ENCODE measurements at places on chromosomes 2 and 18. TPM values are rescaled to one million over a fixed set of nuclear protein-coding genes. Genes with fewer than 3 reads are reported as not detected.
A peak's percentile ranks its signal among the peaks of the same experiment; 100 is the strongest.

GPR35 gene
- total RNA-seq = 6.5 TPM

LYPD6B gene
- 140 TPM for total RNA-seq

ABHD1 gene
- 0.34 TPM for total RNA-seq

SUPT7L gene
- total RNA-seq = 48.1 TPM

FSHR gene
- total RNA-seq = 0.74 TPM

IL18RAP gene
- not detected for total RNA-seq

ALPP gene
- not detected for total RNA-seq

MYCN gene
- 17.6 TPM for total RNA-seq

CTAGE1 gene
- total RNA-seq = not detected

GYPC gene
- 29.5 TPM for total RNA-seq

FSIP2 gene
- total RNA-seq = 19.4 TPM

SNORC gene
- total RNA-seq = 1.8 TPM

CDH20 gene
- total RNA-seq = 0.65 TPM

GFPT1 gene
- 50.9 TPM for total RNA-seq

DNA sequence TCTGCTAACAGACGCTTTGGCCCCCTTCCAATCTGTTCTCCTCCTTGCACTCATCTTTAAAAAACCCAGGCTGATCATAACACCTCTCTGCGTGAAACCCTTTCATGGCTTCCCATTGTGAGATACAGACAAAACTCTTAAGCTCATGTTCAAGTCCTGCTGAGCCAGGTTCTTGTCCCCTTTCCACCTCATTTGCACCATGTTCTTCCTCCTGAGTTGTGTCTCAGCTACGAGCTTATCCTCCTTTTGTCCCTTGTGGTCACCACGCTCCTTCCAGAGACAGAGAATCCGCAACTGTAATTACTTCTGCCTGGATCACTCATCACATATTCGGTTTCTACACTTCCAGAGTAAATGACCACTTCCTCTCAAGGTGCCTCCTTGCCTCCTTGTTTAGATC is 238.8 kb downstream of the ACTR3 start:
- no peaks in the 10 kb centered on the region for H3K4me1 ChIP-seq
- H3K27me3 ChIP-seq = no peaks in the 10 kb centered on the region
- DNase-seq = no peak
- no peak overlapping the region for H3K4me3 ChIP-seq
- H3K27ac ChIP-seq = no peak overlapping the region

DNA sequence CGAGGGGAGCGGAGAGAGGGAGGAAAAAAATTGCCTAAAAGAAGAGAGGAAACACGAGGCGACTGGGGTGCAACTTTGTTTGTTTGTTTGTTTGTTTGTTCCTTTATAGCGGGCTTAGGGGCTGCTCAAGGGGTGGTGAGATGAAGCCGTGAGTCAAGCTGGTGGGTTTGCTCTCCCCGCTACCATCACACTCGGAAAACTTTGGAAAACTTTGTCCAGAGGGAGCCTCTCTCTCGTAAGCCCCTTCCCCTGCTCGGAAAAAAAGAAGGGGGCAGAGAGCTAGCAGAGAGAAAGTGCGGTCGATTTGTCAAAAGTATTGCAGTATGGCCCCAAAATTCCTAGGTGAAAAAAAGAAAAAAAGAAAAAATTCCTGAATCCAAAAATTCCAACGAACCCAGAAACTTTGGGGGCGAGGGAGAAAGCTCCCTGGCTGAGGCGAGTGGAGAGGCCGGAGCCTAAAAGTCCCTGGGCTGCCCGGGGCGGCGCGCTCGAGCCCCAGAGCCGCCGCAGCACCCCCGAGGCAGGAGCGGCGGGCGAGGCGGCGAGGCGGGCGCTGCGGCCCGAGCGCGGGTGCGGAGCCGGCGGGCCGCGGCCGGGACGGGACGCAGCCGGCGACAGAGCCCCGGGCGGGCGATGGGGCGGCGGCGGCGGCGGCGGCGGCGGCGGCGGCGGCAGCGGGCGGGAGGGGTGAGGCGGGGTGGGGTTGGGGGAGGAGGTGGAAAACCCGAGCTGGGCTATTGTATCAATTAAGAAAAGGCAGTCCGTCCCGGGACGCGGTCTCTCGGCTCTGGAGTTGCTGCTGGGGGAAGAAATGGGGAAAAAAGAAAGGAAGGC is 558 bp upstream of the CYP26B1 start:
- no peak for DNase-seq
- H3K36me3 ChIP-seq = no peaks in the 10 kb centered on the region
- peaks cover 33% of the 10 kb centered on the region for H3K4me1 ChIP-seq
- H3K27ac ChIP-seq = peak overlapping the region; percentile 85

- no peaks in the 10 kb centered on the region for H3K27me3 ChIP-seq
- no peak for DNase-seq
- no peaks in the 10 kb centered on the region for H3K36me3 ChIP-seq
- no peak overlapping the region for H3K27ac ChIP-seq
Measured at GRCh38 chr2:38791744-38792143, 13.7 kb downstream of the GEMIN6 start.

- no peaks in the 10 kb centered on the region for H3K27me3 ChIP-seq
- H3K4me1 ChIP-seq = peaks cover 13% of the 10 kb centered on the region
Measured at GRCh38 chr18:33697498-33697897, 119.5 kb downstream of the ASXL3 start.

- no peaks in the 10 kb centered on the region for H3K4me1 ChIP-seq
- DNase-seq = no peak
- H3K36me3 ChIP-seq = peaks cover 3% of the 10 kb centered on the region
- H3K27ac ChIP-seq = no peak overlapping the region
- no peaks in the 10 kb centered on the region for H3K27me3 ChIP-seq
Measured at GRCh38 chr2:19158211-19158610, 200.2 kb downstream of the OSR1 start.

GRCh38 chr18:65788373-65788772 is 37.6 kb downstream of the CDH7 start:
- H3K27me3 ChIP-seq = no peaks in the 10 kb centered on the region
- no peak overlapping the region for H3K4me3 ChIP-seq

- no peaks in the 10 kb centered on the region for H3K27me3 ChIP-seq
- H3K36me3 ChIP-seq = peaks cover 2% of the 10 kb centered on the region
- H3K4me3 ChIP-seq = no peak overlapping the region
- no peak overlapping the region for H3K27ac ChIP-seq
- peaks cover 38% of the 10 kb centered on the region for H3K4me1 ChIP-seq
Measured at GRCh38 chr18:2981212-2981728, 31.7 kb downstream of the LPIN2 start.

DNA sequence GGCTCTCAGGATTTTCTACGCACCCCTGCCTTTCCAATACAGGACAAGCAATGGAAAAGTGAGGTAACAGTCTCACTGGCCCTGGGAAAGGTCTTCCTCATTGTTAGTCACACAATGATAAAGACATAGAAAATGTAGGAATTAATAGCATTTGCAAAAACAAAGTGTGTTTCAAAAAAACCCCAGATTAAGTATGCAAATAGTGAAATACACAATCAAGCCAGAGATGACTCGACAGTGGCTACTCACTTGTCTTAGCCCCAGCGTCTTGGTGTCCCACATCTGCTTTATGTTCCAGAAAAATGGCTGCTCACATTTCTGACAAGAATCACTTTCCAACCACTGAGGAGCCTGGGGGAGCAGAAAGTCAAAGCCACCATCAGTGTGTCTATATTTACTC is 47.0 kb upstream of the AP1S3 start:
- no peak for DNase-seq
- H3K27ac ChIP-seq = no peak overlapping the region
- no peaks in the 10 kb centered on the region for H3K4me1 ChIP-seq
- no peak overlapping the region for H3K4me3 ChIP-seq

DNA sequence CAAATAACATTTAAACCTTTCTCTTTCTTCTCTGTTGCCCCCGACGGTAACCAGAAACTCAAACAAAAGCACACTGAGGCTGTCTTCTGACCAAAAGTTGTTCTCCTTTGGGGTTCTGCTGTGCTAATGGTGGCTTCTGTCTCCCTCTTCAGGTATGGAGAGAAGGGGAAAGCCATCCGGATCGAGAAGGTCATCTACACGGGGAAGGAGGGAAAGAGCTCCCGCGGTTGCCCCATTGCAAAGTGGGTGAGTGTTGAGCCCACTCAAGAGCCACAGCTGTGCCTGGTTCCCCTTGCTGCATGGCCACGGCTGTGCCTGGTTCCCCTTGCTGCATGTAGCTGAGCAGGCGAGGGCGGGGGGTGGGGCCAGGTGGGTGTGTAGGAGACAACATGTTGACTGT is 67.4 kb downstream of the BOLA3 start:
- no peak overlapping the region for H3K27ac ChIP-seq
- H3K4me1 ChIP-seq = peaks cover 1% of the 10 kb centered on the region
- H3K27me3 ChIP-seq = no peaks in the 10 kb centered on the region

DNA sequence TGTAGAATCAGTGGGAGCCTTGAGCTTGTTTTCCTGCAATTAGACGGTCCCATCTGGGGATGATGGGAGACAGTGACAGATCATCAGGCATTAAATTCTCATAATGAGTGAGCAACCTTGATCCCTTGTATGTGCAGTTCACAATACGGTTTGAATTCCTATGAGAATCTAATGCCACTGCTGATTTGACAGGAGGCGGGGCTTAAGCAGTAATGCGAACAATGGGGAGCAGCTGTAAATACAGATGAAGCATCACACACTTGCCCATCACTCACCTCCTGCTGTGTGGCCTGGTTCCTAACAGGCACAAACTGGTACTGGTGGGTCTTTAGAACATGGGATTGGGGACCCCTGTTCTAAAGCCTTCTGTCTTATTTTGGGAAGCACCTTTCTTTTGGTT is 17.9 kb upstream of the NYAP2 start:
- peaks cover 3% of the 10 kb centered on the region for H3K27me3 ChIP-seq
- no peaks in the 10 kb centered on the region for H3K36me3 ChIP-seq
- no peak overlapping the region for H3K4me3 ChIP-seq
- DNase-seq = no peak
- no peaks in the 10 kb centered on the region for H3K4me1 ChIP-seq

- no peaks in the 10 kb centered on the region for H3K27me3 ChIP-seq
- peak overlapping the region; percentile 47 for H3K27ac ChIP-seq
- DNase-seq = no peak
- H3K4me3 ChIP-seq = no peak overlapping the region
- no peaks in the 10 kb centered on the region for H3K4me1 ChIP-seq
Measured at GRCh38 chr2:239950144-239951128, 74.7 kb downstream of the NDUFA10 start.

DNA sequence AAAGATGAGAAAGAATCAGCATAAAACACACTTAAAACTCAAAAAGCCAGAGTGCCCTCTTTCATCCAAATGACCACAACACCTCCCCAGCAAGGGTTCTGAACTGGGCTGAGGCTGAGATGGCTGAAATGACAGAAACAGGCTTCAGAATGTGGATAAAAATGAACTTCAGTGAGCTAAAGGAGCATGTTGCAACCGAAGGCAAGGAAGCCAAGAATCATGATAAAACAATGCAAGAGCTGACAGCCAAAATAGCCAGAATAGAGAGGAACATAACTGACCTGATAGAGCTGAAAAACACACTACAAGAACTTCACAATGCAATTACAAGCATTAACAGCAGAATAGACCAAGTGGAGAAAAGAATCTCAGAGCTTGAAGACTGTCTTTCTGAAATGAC is 12.2 kb upstream of the PSMA8 start:
- H3K4me1 ChIP-seq = no peaks in the 10 kb centered on the region
- H3K27ac ChIP-seq = no peak overlapping the region
- no peak overlapping the region for H3K4me3 ChIP-seq
- no peaks in the 10 kb centered on the region for H3K27me3 ChIP-seq

- peaks cover 14% of the 10 kb centered on the region for H3K27me3 ChIP-seq
- no peak for DNase-seq
- no peak overlapping the region for H3K4me3 ChIP-seq
- H3K36me3 ChIP-seq = peaks cover 2% of the 10 kb centered on the region
- peak overlapping the region; percentile 4 for H3K27ac ChIP-seq
Measured at GRCh38 chr18:55794288-55795052, 206.5 kb upstream of the TCF4 start.

GRCh38 chr2:180943275-180943674 is 37.1 kb upstream of the UBE2E3 start:
- H3K27ac ChIP-seq = no peak overlapping the region
- H3K4me3 ChIP-seq = no peak overlapping the region
- peaks cover 2% of the 10 kb centered on the region for H3K4me1 ChIP-seq
- no peak for DNase-seq

DNA sequence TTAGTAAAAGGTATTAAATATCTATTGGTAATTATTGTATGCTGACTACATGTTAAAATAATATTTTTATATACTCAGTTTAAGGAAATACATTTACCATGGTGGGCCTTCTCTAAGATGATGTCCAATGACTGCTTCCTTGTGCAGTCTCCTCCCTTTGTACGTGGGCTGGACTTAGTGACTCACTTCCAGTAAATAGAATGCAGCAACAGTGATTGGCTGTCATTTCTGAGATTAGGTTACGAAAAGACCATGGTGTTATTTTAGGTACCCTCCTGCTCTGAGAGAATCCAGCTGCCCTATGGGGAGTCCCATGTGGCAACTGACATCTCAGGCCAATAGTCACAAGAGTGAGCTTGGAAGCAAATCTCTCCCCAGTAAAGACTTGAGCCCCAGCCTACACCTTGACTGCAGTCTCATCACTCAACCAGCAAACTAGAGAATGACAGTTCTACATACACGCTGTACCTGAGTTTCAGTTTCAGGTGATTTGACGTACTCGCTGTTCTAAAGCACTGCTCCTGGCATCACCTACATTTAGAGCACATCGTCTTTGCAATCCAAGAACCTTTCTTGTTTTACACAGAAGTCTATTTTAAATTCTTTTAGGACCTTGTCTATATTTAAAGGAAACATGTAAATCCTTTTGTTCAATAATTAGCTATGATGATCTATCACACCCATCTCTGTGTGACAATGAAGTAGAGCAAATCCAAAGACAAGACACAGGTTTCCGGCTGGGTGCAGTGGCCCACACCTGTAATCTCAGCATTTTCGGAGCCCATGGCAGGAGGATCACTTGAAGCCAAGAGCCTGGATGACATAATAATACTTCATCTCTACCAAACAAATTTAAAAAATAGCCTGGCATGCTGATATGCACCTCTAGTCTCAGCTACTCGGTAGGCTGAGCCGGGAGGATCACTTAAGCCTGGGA is 87.2 kb downstream of the COBLL1 start:
- no peaks in the 10 kb centered on the region for H3K27me3 ChIP-seq
- peaks cover 14% of the 10 kb centered on the region for H3K4me1 ChIP-seq
- no peak for DNase-seq
- peaks cover 3% of the 10 kb centered on the region for H3K36me3 ChIP-seq
- no peak overlapping the region for H3K4me3 ChIP-seq

DNA sequence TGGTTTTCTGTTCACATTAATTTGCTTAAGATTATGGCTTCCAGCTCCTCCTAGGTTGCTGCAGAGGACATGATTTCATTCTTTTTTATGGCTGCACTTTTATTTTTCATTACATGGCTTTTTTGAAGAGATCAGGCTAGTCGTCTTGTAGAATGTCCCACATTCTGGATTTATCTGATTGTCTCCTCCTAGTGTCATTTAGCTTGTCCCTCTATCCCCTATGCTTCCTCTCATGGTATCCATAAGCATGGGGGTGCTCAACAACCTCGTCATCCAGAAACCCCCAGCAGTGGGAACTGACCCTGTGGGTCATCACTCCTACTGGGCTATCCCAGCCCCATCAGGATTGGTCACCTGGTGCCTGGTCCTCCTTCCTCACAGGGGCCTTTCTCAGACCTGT is 49.6 kb downstream of the SERTAD2 start:
- no peak for DNase-seq
- H3K27me3 ChIP-seq = peaks cover 2% of the 10 kb centered on the region
- H3K27ac ChIP-seq = no peak overlapping the region
- H3K4me3 ChIP-seq = no peak overlapping the region
- peaks cover 25% of the 10 kb centered on the region for H3K4me1 ChIP-seq

GRCh38 chr2:145329971-145330370 is 810.1 kb upstream of the ZEB2 start:
- H3K27me3 ChIP-seq = no peaks in the 10 kb centered on the region
- H3K4me3 ChIP-seq = no peak overlapping the region
- H3K27ac ChIP-seq = no peak overlapping the region
- no peaks in the 10 kb centered on the region for H3K36me3 ChIP-seq
- no peak for DNase-seq

- peaks cover 6% of the 10 kb centered on the region for H3K36me3 ChIP-seq
- DNase-seq = no peak
- H3K4me1 ChIP-seq = no peaks in the 10 kb centered on the region
- H3K27me3 ChIP-seq = no peaks in the 10 kb centered on the region
- H3K4me3 ChIP-seq = no peak overlapping the region
Measured at GRCh38 chr2:134375935-134376334, 122.1 kb downstream of the MGAT5 start.
